Camera-type eye (tissue), 1 donor: ENCODE measurements at places on chromosomes 5 and 9. TPM values are rescaled to one million over a fixed set of nuclear protein-coding genes. Genes with fewer than 3 reads are reported as not detected.

Gene KLHL3
- 23.7 TPM for total RNA-seq

Gene TUSC1
- 15.2 TPM for total RNA-seq

Gene TESK1
- 23.4 TPM for total RNA-seq

Gene MARCOL
- not detected for total RNA-seq

Gene PNPLA7
- 3.0 TPM for total RNA-seq

Gene BTNL8
- not detected for total RNA-seq

Gene MACIR
- 35.3 TPM for total RNA-seq

Gene PLK2
- 103 TPM for total RNA-seq

Gene LMBRD2
- 27.5 TPM for total RNA-seq

Gene SHROOM1
- total RNA-seq, result 5.2 TPM

Gene SNX30
- total RNA-seq, result 29.5 TPM

Gene NNT
- 112 TPM for total RNA-seq

Gene EFNA5
- total RNA-seq, result 32.2 TPM

Gene PCDHB2
- 8.3 TPM for total RNA-seq

Gene FGF18
- 5.3 TPM for total RNA-seq

Gene FAM81B
- total RNA-seq, result not detected

Gene PPP1R26
- total RNA-seq, result 32.5 TPM

Gene SNAPC4
- total RNA-seq, result 14.7 TPM

Gene LHFPL2
- total RNA-seq, result 66.4 TPM

Gene IL7R
- total RNA-seq, result 0.82 TPM

Gene CHSY3
- 25.1 TPM for total RNA-seq

Gene ANKDD1B
- total RNA-seq, result 1.4 TPM

Gene CATSPER3
- not detected for total RNA-seq

Gene FOXD4L5
- 0.22 TPM for total RNA-seq

Gene RNF208
- total RNA-seq, result 2.7 TPM

Gene SV2C
- 3.1 TPM for total RNA-seq

Gene PDGFRB
- total RNA-seq, result 181 TPM

Gene FUT7
- total RNA-seq, result not detected

Gene MSMP
- total RNA-seq, result 2.3 TPM

Gene PCDHGB2
- 14.6 TPM for total RNA-seq

Gene SLC34A3
- total RNA-seq, result not detected

Gene CSNK1G3
- total RNA-seq, result 101 TPM

Gene FAM221B
- not detected for total RNA-seq
